NCI-H187 (cell line): ENCODE measurements at places on chromosomes 12 and 14.

DNA sequence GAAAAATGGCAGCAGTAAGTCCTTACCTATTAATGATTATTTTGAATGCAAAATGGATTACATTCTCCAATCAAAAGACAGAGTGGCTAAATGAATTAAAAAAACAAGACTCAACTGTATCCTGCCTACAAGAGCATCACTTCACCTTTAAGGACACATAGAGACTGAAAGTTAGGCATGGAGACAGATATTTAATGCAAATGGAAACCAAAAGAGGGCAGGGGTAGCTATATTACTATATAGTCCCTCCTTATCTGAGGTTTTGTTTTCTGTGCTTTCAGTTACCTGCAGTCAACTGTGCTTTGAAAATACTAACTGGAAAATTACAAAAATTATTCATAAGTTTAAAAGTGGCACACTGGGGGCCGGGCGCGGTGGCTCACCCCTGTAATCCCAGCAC lies 17.2 kb downstream of the NECAP1 start:
- DNase-seq, result no peak

- DNase-seq, result no peak
Observed at GRCh38 chr14:61503167-61503801, 181.9 kb downstream of the PRKCH start.

- DNase-seq, result no peak
Observed at GRCh38 chr12:109232731-109233130, 76.4 kb downstream of the FOXN4 start.

DNA sequence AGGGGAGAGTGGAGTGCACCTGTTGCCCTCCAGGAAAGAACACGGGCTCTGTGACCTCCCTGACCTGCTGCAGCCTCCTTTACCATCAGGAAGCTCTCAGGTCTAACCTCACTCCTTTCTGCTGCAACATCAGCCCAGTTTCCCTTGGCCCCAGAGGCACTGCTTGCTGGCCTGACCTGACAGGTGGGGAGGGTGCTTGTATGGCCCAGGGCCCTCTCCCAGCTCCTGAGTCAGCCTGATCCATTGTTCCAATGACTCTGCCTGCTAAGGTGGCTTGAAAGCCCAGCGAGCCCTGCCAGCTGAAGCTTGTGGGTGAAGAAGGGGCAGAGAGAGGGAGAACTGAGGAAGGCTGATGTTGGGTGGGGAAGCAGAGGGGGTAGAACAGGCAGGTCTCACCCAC lies 13.2 kb upstream of the KRT78 start:
- DNase-seq, result no peak

GRCh38 chr14:59897757-59898383 lies 22.1 kb upstream of the LRRC9 start:
- DNase-seq, result peak; percentile 55

- DNase-seq, result no peak
Observed at GRCh38 chr12:93783832-93784231, 106.7 kb downstream of the CRADD start.

DNA sequence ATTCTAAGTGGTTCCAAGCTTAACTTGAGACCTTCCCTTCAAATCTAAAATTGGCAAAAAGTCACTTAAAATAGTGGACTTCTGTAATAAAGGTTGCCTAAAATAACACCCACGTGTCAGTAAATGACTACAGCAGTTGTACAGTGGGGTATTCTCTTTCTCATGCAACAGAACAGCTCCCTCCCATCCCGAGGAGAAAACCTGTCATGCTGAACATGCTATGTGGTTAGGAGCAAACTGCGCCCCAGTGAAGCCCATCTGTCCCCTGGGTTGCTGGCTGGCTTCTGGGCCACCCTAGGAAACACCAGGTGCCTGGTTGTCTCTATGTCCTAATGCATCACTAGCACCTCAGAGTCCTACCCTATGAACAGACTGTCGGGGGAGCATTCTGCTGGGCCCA lies 2.7 kb downstream of the BTBD6 start:
- no peak for DNase-seq

DNA sequence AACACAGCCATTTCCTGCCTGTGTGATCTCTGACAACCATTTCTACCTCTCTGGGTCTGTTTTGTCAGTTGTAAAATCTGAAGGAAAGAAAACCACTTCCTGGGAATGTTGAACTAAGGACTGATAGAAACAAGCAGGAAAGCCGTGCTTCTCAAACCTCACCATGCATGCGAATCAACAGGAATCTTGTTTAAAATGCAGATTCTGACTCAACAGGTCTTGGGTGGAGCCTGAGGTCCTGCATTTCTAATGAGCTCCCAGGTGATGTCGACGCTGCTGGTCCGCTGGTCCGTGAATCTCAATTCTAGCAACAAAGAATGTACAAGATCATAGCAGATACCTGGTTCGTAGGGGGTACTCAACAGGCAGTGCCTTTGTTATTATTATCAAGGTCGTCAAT lies 38.0 kb upstream of the GPATCH2L start:
- DNase-seq, result no peak

- no peak for DNase-seq
Observed at GRCh38 chr14:88232771-88233170, 90.3 kb downstream of the KCNK10 start.

DNA sequence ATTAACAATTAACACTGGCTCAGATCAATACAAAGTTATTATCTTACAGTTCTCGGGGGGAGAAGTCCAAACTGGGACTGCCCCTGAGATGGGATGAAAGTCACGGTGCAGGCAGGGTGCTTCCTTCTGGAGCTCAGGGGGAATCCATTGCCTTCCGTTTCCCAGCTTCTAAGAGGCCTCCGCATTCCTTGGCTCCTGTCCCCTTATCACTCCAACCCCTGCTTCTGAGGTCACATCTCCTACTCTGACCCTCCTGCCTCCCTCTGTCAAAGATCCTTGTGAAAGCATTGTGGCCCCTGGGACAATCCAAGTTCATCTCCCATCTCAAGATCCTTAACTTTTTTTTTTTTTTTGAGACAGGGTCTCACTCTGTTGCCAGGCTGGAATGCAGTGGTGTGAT lies 30.8 kb downstream of the SCARB1 start:
- DNase-seq, result no peak

GRCh38 chr12:75366629-75367028 lies 24.3 kb upstream of the GLIPR1L2 start:
- no peak for DNase-seq

DNA sequence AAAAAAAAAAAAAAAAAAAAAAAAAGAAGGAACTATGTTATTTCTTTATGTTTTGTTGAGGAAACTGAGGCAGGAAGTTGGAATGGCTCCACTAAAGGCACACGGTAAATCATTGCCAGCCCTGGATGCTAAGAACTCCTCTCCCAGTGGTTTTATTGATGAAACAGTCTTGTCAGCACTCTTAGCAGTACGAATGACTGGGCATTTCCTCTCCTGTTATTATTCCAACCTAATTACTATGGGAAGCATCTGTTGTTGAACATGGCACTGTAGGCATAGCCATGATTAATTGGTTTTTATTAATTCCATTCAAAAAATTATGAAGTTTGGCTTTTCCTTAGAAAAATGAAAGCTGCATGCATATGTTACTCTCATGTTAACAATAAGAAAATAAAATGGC lies 1387.1 kb upstream of the TMEM132C start:
- no peak for DNase-seq

- DNase-seq, result no peak
Observed at GRCh38 chr12:115506822-115507559, 770.5 kb downstream of the MED13L start.

DNA sequence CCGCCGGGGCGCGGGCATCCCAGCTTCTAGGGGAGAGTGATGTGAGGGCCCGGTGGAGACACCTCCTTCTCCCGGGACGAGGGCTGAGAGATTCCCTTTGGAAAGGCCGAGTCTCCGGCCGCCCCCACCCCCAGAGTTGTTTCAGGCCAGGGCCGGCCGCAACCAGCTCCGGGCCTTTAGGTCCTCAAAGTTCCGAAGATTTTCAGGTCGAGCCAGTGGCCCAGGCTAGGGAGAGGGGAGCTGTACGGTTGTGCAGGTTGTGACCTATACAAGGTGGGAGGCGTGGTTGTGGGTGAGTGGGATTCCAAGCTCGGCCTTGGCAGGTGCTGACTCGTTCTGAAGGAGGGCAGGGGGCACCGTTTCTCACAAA lies 18.4 kb upstream of the ANKRD33 start:
- DNase-seq, result no peak

- no peak for DNase-seq
Observed at GRCh38 chr14:64760146-64760755, 56.0 kb downstream of the PLEKHG3 start.

DNA sequence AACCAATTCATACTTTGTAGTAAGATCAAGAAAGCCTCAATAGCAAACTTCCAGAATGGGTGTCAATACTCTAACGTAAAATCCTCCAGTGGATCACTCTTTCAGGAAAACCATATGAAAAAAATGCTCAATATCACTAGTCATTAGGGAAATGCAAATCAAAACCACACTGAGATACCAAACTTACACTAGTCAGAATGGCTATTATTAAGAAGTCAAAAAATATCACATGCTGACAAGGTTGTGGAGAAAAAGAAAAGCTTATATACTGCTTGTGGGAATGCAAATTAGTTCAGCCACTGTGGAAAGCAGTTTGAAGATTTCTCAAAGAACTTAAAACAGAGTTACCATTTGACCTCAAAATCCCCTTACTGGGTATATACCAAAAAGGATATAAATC lies 49.5 kb upstream of the ATXN7L3B start:
- no peak for DNase-seq

DNA sequence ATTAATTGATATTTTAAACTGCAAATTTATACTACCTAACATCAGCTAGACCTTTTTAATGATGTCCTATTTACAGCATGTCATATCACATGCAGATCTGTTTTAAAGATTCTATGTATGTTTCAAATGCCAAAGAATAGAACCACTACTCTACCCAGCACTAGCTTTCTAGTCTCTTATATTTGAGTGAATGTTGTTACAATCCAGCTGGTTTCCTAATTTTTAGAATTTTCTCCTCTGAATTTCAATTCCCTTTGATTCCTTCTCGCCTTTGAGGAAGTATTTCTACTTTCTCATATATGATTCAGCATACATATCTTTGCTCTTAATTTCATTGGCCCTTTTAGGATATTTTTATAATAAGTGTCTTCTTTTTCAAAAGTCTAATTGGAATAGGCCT lies 841.9 kb downstream of the TMTC2 start:
- no peak for DNase-seq

DNA sequence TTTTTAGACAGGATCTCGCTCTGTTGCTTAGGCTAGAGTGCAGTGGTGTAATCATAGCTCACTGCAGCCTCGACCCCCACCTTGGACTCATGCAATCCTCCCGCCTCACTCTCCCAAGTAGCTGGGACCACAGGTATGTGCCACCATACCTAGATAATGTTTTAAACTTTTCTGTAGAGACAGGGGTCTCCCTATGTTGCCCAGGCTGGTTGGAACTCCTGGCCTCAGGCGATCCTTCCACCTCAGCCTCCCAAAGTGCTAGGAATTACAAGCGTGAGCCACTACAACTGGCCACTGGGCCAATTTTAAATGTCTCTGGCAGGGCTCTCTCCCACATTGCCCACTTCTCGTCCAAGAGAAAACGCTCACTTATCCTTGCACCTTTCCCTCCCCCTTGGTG lies 66.5 kb upstream of the DACT1 start:
- DNase-seq, result no peak

DNA sequence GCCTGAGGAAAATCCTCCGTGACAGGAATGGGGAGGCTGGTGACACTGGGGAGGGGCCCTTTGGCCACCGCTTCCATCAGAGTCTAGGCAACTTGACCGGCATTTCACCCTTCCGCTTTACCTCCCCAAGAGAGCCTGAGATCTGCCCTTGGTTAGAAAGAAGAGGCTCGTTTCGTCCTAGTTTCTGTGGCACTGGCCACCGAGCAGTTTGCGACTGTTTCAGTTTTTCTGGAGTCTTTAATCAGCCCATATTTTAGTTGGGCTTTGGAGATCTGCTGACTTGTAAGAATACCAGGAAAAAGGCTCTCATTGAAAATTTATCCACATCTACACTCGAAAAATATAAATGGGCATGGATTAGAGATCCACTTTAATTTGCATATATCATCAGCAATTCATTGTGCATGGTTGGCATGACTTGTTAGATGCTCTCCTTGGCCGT lies 414 bp upstream of the ANKS1B start:
- DNase-seq, result peak; percentile 27

DNA sequence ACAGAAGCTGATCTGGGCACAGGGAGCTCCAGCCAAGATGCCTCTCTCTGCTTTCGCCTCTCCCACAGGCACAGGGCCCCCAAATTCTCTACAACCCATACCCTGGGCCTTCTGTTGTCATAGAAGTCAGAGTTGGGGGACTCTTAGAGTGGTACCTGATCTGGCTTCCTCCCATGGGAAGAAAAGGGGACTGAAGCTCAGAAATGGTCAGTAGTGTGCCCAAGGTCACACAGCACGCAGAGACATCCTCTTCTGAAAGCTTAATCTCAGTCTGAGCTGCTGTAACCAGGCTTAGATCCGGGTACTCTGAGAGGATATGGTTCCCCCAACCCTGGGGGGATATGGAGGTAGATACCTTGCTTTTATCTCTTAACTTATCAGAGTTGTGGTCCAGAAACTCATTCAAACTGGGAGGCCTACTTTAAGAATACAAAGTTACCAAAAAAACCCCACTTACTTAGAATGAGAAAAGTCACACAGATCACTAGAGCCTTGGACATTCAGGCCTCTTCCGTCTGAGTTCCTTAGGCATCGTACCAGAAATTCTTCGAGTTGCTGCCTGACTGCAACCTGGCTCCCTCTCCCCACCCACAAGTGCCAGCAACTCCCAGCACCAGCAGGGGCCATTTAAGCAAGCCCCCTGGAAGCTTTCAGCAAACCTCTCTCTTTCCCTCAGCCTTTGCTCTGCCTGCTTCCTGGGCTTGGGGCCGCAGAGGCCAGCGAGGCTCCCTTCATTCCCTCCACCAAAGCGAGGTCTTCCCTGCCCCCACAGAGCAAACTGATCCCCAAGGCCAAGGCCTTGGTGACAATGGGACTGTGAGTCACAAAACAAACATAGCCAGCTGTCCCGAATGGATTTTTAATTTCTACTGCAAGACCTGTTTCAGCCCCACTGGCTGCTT lies 13.9 kb downstream of the KRT7 start:
- no peak for DNase-seq

DNA sequence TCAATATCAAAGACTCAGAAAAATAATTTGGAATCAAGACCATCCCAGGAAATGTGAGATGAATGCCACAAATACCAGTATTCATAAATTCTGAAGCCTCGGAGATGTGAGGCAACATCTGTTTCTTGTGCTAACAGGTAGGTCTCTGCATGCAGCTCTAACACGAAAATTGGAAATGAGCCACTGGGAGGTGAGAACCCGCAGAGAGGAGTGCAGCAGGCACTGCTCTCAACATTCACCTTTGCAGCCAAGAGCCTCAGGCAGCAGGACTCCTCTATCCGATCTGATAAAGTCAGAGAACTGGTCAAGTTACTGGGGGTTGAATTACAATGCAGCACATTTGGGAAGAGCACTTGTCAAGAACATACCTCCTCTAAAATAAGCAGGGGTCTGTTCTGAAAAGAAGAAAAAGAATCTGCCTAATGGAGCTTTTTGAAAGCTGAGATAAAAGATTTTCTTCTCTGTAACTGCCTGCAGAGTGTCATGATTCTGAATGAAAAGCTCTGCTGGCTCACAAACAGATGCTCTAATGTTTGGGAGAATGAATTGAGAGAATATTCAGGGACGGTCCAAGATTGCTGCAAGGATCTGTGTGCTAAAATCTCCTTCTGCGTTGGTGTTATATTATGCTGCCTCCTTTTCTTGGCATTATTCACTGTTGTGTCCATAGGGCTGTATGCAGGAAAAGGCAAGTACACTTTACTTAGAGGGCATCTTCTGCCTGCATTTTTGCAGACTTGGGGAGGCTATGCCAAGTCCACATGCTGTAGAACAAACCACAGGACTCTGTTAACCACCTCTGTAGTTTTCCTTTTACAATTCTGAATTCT lies 209.6 kb upstream of the KRR1 start:
- DNase-seq, result no peak

- no peak for DNase-seq
Observed at GRCh38 chr14:51082349-51082748, 12.6 kb downstream of the TRIM9 start.
